ENCODE measurements at places on chromosomes 2 and 18.

DNA sequence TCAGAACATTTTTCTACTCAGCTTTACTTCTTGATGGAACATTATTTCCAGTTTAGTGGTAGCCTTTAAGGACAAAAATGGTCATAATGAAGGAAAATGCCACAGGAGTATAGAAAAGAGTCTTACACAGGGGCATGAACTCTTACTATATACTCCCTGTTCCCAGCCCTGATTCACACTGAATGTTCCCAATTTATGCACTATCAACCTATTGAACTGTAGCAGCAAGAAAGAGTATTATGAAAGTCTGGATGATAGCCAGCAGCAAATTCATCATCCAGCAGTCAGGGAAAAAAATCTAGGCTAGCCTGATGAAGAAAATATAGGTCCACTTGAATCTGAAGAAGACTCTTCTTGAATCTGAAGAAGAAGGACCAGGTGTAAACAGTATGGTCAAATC, 1170.3 kb upstream of the CHAC2 start:
- no peak for DNase-seq

DNA sequence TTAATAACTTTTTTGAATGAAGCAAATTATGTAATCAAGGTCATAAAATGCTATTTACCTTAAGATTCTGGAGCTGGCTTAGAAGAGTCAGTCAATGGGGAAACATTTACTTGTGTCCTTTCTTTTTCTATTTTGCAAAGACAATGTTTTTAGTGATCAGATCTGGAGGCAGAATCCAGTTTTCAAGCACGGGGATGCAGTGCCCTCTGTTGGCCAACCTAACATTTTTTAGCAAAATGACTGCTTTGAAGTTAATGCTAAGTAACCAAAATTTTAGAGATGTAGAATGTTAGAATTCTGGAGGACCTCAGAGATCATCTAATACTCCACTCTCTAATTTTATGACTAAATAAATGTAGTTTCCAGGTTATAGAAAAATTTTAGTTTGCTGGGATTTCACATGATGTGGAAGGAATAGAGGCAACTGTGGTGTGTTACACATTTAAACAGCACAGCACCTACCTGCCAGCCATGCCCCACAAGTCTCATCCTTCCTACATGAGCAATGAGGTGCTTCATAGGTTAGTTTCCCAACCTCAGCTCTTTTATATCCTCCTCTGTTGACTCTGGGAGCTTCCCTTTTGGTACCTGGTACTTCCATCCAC, 23.6 kb upstream of the SLC9A4 start:
- peak; percentile 19 for DNase-seq

DNA sequence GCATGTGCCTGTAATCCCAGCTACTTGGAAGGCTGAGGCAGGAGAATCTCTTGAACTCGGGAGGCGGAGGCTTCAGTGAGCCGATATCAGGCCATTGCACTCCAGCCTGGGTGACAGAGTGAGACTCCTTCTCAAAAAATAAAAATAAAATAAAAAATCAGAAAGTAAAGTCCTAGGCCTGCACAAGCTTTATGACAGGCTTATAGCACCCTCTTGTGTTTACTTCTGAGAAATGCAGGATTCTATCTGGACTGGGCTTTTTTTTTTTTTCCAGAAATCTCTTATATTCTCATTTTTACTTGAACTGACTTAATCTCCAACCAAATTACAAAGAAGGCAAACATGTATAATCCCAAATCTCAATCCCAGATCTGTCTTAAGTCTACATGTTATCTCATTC, 26.1 kb upstream of the REG3G start:
- no peak for DNase-seq

DNA sequence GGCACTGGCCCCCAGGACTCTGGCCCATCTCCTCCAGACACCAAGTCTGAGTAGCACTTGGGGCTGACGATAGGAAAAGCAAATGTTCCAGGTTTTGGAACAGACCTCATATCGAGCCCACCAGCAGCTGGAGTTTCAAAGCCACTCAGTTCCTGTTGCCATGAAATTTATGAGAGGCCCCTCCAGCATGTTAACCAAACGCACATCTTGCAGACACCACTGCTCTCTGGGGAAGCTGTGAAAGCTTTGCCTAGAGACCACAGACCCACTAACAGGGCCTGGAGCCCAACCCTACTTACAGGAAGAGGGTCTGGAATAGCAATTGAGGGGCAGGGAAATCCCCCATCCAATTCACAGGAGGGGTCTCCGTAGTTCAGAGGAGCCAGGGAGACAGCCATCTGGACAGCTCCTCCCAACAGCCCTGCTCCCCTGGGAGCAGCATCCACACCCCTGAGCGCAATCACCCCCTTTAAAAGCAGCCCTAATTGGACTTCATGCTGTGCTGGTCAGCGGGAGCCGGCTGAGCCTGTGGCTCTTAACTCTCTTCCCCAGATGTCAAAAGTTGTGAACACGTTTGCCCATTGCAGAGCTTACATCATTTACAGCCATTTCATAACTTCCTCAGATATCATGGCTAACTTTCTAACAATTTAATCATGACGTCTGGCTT, 81.3 kb downstream of the TGFA start:
- DNase-seq: peak; percentile 55

- no peak for DNase-seq
These were observed 58.8 kb downstream of the PRKRA start for GRCh38 chr2:178392215-178392614.
